ENCODE measurements at places on chromosomes 5 and 9.

GRCh38 chr9:90508940-90509339 lies 133.7 kb downstream of the DIRAS2 start:
- no peak for DNase-seq

- no peak for DNase-seq
Measured at GRCh38 chr5:168303393-168304025, 12.1 kb downstream of the WWC1 start.

- no peak for DNase-seq
Measured at GRCh38 chr9:134220311-134220710, 55.9 kb upstream of the RNU6ATAC start.

DNA sequence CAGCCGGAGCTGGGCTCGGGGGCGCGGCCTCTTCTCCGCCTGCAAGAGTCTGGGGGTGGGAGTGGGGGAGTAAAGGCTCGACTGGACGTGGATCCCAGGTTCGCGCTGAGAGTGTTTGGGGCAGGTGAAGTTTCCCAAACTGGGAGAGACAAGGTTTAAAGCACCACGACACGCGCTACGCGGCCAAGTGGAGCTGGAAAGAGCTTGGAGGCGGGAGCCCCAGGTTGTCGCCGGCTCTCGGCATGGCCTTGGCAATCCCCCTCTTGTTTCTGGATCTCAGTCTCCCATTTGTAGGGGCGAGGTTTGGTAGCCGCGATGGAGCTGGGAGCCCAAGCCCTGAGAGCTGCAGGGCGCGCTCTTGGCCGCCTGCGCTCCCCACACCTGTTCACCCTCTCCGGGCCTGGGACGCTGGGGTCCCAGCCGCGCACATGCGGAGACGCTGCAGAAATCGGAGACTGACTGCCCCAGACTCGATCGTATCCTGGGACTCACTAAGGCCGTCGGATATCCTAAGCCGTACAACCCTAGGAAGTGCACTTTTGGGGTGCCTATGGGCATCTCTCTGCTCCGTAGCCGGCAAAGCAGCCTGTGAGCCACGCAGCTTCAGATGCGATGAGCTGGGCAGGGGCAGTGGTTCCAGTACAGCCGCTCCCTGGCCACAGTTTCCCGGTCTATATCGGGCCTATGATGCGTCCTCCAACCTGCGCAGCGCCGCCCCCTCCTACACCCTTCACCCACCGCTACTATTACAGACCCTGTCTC lies 937 bp downstream of the TMOD1 start:
- DNase-seq: peak; percentile 24

DNA sequence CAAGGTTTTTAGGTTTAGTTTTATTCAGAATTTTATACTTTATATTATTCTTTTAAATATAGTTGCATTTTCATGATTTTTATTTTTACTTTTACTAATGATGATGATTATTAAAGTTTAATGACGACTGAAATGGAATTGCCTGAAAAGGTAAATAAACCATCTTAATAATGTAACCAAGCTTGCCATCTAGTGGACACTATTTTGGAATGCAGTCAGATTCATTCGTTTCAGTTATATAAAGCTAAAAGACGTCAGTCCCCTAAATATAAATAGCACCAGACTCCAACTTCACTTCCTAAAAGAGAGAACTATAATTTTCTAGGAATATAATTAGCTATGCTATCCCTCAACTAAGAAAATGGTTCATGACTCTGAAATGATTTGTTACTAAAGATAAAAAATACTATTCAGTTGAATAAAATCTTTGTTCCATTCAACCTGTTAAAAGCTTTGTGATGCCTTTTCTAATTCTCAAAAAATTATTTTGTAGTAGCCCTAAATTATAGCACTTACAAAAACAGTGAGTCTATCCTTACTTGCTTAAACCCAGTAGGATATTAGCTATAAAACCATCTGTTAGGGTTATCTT lies 19.9 kb downstream of the ABITRAM start:
- DNase-seq: no peak

All from neuronal stem cell (in vitro differentiated cells).